ENCODE measurements at places on chromosomes 1 and 21. TPM values are rescaled to one million over a fixed set of nuclear protein-coding genes. Genes with fewer than 3 reads are reported as not detected.

LCE1D gene
- not detected for total RNA-seq

CNTN2 gene
- total RNA-seq = not detected

CRB1 gene
- not detected for total RNA-seq

SYT14 gene
- total RNA-seq = not detected

OR2AK2 gene
- not detected for total RNA-seq

CA6 gene
- total RNA-seq = not detected

CFHR4 gene
- total RNA-seq = not detected

MCOLN3 gene
- 3.2 TPM for total RNA-seq

TMCC2 gene
- total RNA-seq = 2.4 TPM

LRRC40 gene
- total RNA-seq = 21.4 TPM

DEDD gene
- total RNA-seq = 31.8 TPM

PIK3R3 gene
- total RNA-seq = 27.0 TPM

OR2T35 gene
- total RNA-seq = 0.49 TPM

GUCA2A gene
- total RNA-seq = not detected

EXTL1 gene
- total RNA-seq = not detected
